ENCODE measurements at places on chromosomes 12 and 14.

- no peak for DNase-seq
Measured at GRCh38 chr12:93868771-93869170, 191.6 kb downstream of the CRADD start.

DNA sequence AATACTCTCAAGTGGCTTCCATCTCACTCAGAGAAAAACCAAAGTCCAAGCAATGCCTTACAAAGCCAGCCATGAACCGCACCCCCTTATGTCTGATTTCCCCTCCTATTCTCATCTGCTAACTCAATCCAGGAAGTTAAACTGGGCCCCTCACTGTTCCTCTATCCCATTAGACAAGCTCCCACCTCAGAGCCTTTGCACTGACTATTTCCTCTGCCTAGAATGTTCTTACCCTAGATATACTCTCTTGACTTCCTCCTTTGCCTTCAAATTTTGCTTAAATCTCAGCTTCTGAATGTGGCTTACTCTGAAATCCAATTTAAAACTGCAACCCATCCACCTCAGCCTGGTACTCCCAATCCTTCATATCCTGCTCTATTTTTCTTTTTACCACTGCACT is 257.0 kb upstream of the USP15 start:
- no peak for DNase-seq

GRCh38 chr12:109436188-109436560 is 40.9 kb downstream of the KCTD10 start:
- DNase-seq: no peak

- DNase-seq: no peak
Measured at GRCh38 chr14:89378119-89378518, 38.9 kb downstream of the FOXN3 start.

DNA sequence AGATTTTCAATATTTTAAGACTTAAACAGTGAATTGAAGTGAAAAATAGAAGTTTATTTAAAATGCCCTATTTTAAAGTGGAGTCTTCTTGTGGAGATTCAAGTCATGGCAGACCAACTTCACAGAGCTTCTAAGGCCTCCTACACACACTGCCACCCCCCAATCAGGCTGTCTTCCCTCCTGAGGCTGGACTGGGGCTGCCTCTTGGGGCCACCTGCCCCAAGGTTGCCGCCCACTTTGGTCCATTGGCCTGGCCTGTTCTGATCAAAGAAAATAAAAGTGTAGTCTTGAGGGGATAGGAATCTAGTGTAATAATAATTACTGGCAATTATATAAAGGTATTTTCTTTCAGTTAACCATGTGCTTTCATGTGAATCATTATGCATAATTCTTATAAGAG is 1.3 kb downstream of the GOLT1B start:
- DNase-seq: no peak

DNA sequence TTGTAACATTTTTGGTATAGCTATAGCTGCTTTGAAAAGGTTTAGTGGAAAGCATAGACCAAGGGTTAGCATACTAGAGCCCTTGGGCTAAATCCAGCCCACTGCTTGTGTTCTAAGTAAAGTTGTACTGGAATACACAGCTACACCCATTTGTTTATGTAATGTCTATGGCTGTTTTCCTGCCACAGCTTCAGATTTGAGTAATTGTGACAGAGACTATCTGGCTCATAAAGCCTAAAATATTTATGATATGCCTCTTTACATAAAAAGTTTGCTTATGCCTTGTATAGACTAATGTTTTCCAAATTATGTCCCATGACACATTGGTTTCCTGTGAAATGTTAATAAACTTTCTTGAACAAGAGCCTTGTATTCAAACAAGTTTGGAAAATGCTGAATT is 234.8 kb upstream of the ATP2B1 start:
- no peak for DNase-seq

DNA sequence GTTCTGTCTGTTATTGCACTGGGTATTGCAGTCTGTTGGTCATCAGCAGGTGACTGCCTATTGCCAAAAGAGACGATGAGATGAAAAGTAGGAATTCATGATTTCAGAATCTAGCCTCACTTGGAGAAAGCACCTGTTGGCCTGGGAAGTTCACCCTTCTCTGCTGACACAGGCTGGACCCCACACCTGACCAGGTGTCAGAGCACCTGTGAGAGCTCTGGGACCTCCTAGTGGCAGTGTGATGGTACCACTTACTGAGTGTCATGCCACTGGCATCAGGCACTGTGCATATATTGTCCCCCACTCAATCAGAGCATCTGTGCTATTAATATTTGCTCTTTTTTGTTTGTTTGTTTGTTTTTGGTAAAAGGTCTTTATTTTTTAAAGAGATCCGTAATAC is 68.0 kb downstream of the RASSF3 start:
- no peak for DNase-seq

DNA sequence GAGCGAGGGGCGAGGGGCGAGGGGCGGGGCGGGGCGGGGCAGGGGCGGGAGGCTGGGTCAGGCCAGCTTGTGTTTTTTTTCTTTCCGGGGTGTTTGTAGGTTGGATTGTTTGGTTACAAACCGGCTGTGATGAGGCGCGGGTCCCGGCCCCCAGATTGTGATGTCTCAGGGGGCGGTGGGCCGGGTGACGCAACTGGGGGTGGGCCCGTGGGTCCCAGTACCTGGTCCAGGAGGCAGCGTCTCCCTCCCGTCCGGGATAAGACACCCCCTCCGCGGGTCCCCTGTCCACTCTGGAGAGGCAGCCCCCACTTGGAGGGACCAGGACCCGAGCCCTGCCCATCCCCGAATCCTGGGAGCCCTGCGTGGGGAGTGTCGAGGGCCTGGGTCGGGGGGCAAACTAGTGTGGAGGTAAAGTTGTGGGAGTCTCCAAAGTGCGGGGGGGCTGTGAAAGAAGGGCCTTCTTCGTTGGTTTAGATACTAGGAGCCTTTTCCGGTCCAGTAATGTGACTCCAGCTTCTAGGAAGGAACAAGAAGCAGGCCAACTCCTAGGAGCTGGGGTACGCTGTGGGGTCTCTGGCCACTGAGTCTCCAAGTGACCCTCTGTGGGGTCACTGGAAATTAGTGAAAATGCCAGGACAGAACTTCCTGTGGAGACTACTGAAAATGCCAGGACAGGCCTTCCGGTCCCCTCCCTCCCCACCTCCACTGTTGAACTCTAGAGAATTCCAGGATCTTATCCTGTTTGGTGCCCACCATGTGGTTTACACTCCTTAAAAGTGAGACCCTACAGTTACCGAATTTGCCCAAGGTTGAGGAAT is 579 bp upstream of the CLMN start:
- no peak for DNase-seq

DNA sequence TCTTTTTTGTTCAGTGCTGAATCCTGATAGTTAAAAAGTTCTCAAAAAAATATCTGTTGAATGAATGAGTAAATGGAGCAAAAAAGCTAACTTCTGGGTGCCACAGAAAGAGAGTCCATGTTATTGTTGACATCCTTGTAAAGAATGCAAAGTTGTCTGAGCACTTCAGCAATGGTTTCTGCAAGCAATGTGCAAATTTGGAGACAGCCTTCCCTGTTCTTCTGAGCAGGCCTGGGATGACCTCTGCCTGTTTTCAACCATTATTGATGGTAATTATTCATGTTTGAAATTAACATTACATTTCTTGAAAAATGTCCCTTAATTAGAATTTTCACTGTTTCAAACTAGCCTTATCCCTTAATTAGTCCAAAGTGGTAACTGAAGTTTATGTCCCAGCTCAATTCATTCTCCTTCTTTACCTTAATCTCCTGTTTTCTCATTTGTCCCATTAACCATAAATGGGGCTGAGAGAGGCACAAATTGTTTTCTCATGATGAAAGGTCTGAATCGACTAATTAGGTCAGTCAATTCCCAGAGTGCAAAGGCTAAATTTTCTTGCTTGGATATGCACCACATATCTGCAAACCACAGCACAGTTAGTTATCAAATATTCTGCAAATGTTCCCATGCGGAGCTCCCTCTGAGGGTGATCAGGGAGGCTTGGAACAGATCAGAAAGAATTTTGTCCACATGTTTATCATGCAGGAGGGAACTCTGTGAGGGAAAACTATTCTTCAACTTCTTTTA is 139.4 kb upstream of the KRR1 start:
- DNase-seq: no peak

DNA sequence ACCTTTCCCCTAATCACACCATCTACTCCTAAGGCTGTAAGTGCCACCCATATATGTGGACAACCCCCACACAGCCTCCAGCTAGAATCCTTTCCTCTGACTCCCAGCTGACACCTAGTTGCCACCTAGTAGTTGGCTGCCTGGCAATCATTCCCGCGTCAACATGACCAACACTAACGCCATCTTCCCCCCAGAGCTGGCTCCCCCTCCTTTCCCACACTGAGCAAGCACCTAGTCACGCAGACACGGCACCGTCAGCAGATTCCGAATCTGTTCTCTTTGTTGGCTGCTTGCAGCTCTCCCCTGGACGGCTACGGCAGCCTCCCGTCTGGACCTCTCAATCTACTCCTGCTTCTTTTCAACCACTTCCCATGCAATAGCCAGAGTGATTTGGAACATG is 27.7 kb downstream of the UBR7 start:
- no peak for DNase-seq

- peak; percentile 94 for DNase-seq
Measured at GRCh38 chr12:6167327-6168280, 32.6 kb upstream of the CD9 start.

GRCh38 chr14:71694591-71695530 is 237.4 kb upstream of the RGS6 start:
- DNase-seq: no peak

- no peak for DNase-seq
Measured at GRCh38 chr14:103362780-103363179, 22.4 kb upstream of the MARK3 start.

DNA sequence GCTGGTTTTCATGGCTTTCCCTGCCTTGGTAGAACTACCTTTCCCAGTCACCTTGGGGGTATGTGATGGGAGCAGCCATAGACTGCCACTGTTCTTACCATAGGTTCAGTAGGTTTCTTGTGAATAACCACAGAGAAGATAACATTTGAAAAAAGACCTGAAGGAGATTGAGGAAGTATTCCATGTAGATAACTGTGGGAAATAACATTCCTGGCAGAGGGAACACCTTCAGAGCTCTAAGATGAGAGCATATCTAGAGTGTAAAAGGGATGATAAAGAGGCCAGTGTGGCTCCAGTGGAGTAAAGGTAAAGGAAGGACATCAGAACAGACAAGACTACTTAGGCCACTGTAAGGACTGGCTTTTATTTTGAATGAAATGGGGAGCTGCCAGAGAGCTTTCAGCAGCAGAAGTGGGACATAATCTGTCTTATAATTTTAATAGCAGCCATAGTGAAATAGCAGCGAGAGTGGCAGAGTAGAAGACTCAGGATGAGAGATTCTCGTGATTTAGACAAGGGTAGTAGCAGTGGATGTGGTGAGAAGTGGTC is 82.6 kb upstream of the KCNH3 start:
- no peak for DNase-seq

GRCh38 chr14:101330416-101331140 is 230.7 kb upstream of the DIO3 start:
- no peak for DNase-seq

- DNase-seq: no peak
Measured at GRCh38 chr12:47087088-47087688, 7.4 kb upstream of the AMIGO2 start.

DNA sequence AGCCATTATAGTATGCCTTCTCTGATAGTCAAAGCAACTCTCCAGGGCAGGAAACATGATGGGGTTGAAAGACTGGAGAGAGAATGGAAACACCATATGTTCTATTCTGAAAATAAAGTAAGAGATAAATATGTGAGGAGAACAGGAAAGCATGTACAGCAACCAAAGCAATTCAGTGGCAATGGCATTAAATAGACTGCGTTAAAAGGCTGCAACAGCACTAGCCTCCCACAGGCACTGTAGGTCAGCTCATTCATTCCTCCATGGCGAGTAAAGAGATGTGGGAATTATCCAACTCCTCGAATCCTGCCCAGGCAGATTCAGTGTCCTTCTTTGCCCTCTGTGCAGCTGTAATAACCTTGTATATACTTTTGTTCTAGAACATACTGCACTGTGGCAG is 43.8 kb downstream of the ANO6 start:
- DNase-seq: no peak

- no peak for DNase-seq
Measured at GRCh38 chr12:42208574-42208973, 29.5 kb downstream of the YAF2 start.
